Fibroblast of upper back skin (primary cell): ENCODE measurements at places on chromosomes 7 and 10.

GRCh38 chr10:110501142-110501937 is 3.6 kb downstream of the DUSP5 start:
- peak; percentile 95 for DNase-seq

GRCh38 chr7:95478272-95479037 is 7.3 kb upstream of the ASB4 start:
- DNase-seq, result peak; percentile 56

GRCh38 chr7:48255046-48255445 is 83.8 kb downstream of the ABCA13 start:
- DNase-seq, result peak; percentile 59

DNA sequence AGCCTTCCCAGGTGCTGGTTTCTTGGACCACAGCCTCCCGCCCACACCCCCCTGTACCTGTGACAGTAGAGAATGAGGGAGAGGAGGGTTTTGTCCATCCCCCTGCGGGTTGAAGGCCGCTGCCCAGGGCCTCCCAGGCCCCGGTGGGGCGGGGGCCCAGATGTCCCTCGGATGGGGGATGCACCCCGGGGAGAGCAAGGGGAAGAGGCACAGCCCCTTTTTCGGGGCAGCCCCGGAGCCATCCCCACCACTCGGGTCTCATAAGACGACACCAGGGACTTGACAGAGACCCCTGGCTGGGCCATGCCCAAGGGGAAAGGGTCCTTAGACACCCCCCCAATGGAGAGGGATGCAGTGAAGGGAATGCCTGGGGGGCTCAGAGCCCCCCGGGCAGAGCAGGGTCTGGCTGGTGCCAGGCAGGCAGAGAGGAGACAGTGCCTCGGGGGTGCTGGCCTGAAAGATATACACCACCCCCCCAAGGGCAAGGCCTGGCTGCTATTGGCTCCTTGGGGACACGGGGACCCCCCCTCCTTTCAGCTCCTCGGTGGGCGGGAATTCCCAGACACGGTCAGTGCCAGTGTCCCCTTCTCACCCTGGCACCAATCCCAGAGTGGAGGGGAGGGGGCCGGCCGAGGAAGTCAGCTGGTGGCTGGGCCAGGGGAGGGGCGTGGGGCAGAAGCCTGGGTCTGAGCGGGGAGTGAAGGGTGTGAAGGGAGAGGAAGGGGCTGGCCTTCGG is 3.7 kb upstream of the SPACDR start:
- DNase-seq, result no peak

- DNase-seq, result no peak
Measured at GRCh38 chr10:44385696-44386441, 972 bp upstream of the CXCL12 start.

GRCh38 chr10:80528185-80528700 is 9.5 kb upstream of the SH2D4B start:
- DNase-seq, result no peak

DNA sequence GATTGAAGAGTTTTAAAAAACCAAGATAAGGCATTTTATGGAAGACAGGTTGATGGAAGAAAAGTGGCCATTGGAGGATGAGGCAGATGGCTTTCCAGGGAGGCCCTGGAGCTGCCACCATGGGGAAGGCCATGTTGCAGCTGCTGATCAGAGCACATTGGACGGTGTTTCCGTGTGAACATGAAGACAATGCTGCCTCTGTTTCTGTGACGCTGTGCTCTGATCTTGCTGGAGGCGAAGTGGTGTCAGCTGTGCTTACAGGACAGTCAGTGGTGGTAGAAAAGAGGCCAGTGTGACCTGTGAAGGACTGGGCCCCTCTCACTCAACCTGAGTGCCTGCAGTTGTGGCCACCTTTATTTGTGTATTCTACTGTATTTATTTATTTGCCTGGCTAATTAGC is 132.9 kb downstream of the FAM204A start:
- DNase-seq, result no peak

GRCh38 chr7:15508258-15508657 is 53.6 kb downstream of the AGMO start:
- peak; percentile 51 for DNase-seq

DNA sequence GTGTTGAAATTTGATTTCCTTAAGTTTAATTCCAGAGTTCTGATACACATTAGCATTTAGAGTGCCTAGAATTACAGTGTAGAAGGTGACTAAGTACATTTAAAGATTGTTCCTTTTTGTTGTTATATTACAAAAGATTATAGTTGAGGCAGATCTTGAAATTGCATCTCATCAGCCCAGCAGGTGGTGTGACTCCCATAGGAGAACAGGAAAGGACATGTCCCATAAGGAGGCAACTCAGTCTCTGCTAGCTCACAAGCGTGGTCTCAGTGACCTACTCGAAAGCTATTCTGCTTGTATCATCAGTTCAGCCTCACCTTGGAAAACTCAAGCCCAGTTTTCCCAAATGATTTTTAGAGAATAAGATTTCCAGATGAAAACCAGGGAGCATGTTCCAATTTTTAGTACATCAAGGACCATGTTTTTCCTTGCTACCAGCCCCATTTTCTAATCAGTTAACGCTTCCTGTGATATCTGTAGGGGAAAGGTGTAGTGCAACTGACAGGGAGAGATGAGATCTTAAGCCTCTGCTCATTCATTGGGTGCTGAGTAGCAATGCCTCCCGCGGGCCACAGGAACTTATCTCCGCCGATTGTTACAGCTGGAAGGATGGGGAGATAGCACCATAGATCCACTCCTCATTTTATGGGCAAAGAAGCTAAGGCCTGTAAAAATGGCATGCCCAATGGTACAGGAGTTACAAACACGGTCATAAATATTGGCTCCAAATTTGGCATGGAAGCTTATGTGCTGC is 1.1 kb upstream of the GNAI1 start:
- peak; percentile 31 for DNase-seq

DNA sequence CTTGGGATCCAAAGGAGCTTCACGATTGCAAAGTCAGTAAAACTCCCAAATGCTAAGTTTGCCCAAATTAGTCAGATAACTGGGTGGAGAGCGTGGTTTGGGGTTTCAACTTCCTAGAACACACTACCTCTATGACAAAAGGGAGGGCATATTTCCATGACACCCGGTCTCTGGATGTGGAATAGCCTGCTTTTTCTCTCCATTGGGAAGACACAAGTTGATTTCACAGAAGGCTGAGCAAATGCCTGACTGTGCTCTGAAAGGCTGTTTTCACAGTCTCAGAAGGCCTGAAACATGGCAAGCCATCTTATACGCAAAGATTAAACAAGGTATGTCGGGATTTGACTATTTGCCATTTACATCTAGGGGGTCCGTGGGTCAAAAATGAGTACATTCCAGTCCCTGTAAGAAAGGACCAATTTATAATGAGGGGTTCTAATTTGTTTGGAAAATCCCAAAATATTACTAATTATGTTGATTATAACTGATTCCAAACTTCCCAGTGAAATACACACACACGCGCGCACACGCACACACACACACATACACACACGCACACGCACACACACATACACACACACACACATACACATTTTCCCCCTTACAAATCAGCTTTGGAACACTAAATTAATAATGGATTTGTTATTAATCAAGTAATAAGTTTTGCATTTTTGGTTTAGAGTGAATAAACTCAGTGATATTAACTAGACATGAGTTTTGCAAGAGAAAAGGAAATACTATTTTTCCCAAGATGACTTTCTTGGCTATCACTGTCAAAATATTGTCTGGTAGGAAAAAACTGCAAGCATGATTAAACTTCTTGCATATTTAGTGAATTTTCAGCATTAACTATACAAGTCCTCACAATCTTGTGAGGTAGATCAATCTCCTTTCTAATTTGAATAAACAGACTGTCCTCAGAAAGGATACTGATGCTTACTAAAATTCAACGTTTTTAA is 105.0 kb downstream of the PRTFDC1 start:
- no peak for DNase-seq
